Hematopoietic multipotent progenitor cell treated with erythropoietin and hydrocortisone succinate and interleukin-3 and kit ligand, for 6 days (in vitro differentiated cells): ENCODE measurements at places on chromosomes 1 and 21.
A peak's percentile ranks its signal among the peaks of the same experiment; 100 is the strongest.

- no peak for DNase-seq
Observed at GRCh38 chr1:30677471-30677870, 45.9 kb downstream of the MATN1 start.

- no peak for DNase-seq
Observed at GRCh38 chr1:158045639-158046038, 52.2 kb downstream of the KIRREL1 start.

GRCh38 chr1:230101556-230101955, 34.5 kb downstream of the GALNT2 start:
- no peak for DNase-seq

- DNase-seq: no peak
Observed at GRCh38 chr21:46040707-46041106, 57.2 kb upstream of the COL6A2 start.

DNA sequence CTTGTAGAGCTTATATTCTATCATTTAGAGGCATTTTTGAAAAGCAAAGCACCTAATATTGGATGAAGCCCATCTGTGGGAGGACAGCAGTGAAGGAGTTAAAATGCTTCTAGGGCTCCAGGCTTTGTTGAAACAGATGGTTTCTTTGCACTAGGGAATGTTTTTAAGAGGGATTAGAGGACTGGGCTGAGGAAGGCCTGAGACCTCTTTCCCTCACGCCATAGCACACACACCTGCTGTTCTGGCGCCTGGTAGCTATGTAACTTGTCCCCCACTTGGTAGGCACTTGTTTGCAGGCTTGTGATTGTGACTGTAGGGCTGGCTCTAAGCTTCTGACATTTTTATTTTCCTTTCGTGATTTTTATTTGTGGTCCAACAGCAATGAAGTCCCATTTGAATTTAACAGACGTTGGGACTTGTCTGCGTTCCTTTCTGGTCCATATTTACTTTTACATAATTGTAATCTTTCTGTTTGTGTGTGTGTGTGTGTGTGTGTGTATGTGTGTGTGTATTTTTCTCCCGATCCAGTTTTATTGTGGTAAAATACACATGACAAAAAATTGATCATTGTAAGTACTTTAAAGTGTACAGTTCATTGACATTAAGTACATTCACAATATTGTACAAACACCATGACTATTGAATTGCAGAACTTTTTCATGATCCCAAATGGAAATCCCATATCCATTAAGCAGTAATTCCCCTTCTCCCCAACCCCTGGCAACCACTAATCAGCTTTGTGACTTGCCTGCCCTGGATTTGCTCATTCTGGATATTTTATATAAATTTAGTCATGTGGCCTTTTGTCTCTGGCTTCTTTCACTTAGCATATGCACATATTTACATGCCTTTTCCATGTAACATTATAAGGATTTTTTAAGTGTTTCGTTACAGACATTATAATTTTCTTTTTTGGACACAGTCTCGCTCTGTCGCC, 33.5 kb upstream of the MACF1 start:
- no peak for DNase-seq

DNA sequence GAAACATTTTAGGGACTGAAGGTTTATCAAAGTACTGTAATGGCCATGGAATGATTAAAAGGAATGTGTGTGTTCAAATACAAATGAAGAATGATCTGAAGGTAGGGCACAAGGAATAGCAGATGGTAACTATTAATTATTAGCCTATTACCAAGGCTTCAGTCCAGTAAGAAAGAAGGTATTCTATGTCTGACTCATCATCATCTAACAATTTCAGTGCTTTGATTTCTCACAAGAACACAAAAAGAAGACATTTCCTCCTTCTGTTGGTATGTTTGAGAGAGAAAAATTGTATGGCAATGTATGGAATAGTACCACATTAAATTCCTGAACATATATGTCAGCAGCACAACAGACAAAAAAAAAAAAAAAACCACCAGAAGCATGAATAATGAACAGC, 57.5 kb downstream of the TYW3 start:
- no peak for DNase-seq

DNA sequence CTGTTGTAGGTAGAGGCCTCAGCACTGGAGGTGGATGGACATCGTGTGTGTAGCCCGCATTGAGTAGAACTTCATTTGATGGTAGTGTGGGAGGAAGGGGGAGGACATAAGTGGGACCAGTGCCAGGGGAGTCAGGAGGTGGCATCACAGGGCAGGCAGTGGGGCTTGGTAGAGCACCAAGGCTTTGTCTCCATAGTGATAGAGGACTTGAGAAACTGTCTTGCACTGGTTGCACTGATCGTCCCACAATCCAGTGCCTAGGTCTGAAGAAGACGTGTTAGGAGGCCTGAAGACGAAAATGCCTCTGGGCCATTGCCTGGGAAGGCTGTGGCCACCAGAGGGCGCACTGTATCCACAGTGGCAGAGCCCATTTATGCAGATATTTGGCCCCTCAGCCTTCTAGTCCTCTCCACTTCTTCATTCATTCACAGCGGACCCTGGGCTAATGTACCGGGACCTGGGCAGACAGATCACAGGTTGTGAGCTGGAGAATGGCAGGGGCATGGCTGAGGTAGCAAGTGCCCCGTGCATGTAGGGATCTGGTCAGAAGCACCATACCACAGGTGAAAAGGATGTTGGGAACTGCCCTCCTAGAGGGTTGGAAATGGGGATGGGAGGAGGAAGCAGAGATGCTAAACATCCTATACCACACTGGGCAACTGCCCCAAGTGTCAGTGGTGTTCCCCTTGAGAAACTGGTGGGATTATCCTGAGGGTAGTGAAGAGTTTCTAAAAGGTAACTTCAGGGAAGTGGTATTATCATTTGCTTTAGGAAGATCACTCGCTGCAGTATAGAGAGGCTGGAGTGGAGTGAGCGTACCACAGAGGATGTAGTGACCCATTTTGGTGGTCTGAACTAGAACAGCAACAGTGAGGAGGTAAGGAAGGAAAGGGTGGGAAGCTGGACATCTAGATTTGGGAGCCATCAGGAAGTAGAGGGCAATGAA, 95.3 kb downstream of the PIK3R3 start:
- peak; percentile 92 for DNase-seq

DNA sequence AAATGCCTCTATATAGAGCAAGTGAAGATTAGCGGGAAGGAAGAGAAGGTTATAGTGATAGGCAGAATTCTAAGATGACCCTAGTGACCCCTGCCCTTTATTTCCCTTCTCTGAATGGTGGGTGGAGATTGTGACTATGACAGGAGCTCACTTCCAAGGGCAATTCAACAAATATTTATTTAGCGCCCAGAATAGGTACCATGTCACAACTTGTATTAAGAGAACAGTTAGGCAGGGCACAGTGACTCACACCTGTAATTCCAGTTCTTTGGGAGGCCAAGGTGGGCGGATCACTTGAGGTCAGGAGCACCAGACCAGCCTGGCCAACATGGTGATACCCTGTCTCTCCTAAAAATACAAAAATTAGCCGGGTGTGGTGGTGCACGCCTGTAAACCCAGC, 236.0 kb upstream of the POGK start:
- DNase-seq: no peak

GRCh38 chr21:44694776-44695175, 2.2 kb upstream of the KRTAP10-12 start:
- DNase-seq: no peak

- no peak for DNase-seq
Observed at GRCh38 chr1:37021502-37021901, 12.8 kb downstream of the GRIK3 start.

- no peak for DNase-seq
Observed at GRCh38 chr1:55938861-55939260, 640.5 kb downstream of the PLPP3 start.

DNA sequence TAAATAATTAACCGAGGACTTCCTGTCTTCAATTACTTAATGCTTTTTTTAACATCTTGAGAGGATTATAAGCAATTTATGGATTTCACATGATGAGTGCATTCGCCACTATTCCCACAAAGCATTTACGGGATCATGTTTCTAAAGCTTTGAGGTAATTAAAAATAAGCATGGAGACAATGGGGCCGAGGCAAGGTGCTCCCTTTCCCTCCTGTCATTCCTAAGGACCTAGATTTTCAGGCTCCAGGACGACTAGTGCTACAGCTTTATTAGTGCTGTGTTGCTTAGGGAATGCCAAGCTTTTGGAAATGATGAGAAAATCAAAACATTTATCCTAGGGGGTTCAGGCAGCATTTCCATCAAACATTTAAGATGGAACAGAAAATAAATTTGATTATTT, 209.2 kb downstream of the KCTD3 start:
- no peak for DNase-seq

- peak; percentile 54 for DNase-seq
Observed at GRCh38 chr1:28456078-28456477, 49.8 kb upstream of the RCC1 start.

GRCh38 chr1:171117085-171117484, 26.4 kb downstream of the FMO3 start:
- DNase-seq: no peak

DNA sequence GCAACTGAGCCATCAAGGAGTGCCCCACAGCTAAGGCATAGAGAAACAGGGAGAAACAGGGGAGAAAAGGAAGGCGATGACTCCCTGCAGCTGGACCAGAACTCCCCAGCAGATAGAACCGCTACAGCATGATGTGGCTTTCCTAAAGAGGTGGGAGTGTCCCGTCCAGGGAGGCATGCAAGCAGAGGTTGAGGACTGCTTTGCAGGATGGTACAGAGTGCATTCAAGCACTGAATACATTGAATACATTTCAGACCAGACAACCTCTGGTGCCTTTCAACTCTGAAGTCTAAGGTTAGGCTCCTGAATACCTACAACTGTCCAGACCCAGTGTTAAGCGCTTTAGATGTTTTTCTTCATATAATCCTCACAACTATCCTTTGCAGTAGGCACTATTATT, 13.3 kb downstream of the DLGAP3 start:
- no peak for DNase-seq

- peak; percentile 60 for DNase-seq
Observed at GRCh38 chr1:103106426-103107341, 1.6 kb downstream of the COL11A1 start.

- no peak for DNase-seq
Observed at GRCh38 chr1:59815892-59816291, 1.1 kb downstream of the HOOK1 start.

- no peak for DNase-seq
Observed at GRCh38 chr1:13605159-13605558, 21.5 kb downstream of the PDPN start.

DNA sequence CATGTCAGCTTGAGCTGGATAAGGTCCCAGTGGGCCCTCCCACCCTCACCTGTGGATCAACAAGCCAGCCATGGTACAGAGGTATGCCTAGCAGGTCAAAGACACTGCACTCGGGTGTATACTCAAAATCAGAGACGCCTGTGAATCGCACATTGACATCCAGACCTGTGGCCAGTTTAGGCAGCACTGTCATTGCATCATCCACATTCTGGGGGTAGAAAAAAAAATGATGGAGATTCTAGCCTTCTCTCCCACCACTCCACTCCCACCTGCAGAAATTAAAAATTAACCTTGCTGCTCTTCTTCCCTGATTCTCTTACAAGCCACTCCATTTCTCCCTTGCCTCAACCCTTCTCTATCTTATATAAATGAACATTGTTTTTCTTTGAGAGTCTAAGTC, 6.3 kb downstream of the MINDY1 start:
- DNase-seq: no peak

- DNase-seq: no peak
Observed at GRCh38 chr1:84851839-84852238, 41.2 kb downstream of the LPAR3 start.

- peak; percentile 81 for DNase-seq
Observed at GRCh38 chr1:202117898-202118371, 4.8 kb upstream of the GPR37L1 start.

DNA sequence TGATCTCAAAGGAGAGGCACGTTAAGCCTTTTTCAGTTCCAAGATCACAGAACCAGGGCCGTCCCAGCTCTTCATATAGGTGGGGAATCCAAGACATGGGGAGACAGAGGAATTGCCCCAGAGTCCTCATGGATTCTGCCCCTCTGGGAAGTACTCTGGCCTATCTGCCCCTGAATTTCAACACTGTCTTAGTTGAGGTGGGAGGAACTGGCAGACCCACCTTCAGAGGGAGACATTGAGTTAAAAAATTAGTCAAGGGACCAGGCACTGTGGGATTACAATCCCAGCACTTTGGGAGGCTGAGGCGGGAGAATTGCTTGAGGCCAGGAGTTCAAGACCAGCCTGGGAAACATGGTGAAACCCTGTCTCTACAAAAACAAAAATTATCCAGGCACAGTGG, 2.1 kb upstream of the KNCN start:
- DNase-seq: no peak

GRCh38 chr1:34711485-34711884, 43.4 kb upstream of the GJB5 start:
- DNase-seq: peak; percentile 16

DNA sequence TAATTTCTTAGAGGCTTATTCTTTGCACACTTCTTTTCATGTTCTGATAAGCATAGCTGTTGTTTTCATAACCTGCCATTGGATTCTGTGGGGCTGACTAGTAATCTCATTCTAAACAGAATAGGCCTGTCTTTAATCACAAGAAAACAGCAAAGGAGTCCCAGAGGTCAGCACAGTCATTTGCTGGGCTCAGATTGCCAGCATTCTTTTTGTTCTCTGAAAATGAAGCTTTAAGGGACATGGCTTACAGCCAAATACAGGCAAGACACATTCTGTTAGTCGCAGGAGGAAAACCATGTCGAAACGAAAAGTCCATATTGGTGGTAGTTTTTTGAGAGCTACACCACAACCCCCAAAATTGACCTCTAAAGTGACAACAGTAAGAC, 75.0 kb downstream of the MRPS6 start:
- peak; percentile 15 for DNase-seq

- DNase-seq: peak; percentile 96
Observed at GRCh38 chr1:24416666-24417391, 1.2 kb downstream of the NIPAL3 start.

DNA sequence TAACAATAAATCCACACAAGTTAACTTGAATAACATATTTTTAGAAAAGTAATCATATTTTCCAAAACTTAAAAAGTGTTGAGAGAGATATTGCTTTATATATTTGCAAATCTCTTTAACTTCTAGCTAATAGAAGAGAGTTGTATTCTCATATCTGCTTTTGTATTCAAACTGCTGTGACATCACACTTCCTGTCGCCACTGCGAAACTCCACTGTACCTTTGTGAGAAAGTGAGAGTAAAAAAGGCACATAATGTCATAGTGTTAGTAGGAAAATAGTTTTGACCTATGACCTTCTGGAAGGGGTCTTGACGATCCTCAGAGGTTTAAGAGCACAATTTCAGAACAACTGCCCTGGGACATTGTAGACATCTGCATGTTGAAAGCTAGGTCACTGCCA, 21.6 kb downstream of the AK5 start:
- no peak for DNase-seq

DNA sequence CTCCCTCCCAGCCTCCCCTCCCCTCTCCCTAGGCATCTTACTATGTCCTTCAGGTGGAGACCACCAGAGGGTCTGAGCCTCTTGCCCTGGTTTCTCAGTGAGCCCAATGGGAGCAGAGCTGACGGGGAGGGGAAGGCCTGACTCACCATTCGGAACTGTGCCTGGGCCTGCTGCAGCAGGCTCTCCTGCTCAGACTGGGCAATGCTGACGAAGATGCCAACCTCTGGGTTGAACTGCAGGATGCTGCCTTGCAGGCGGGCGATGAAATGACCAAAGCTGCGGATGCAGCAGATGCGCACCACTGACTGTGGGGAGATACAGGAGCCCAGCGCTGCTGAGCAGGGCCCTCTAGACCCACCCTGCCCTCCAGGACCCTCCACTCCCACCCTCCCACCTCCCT, 11.0 kb upstream of the PAQR6 start:
- DNase-seq: no peak

- no peak for DNase-seq
Observed at GRCh38 chr1:57623039-57623790, 199.4 kb upstream of the DAB1 start.

- DNase-seq: peak; percentile 52
Observed at GRCh38 chr1:222772996-222773379, 36.0 kb downstream of the FAM177B start.
